ENCODE measurements at places on chromosomes 13 and 19.

DNA sequence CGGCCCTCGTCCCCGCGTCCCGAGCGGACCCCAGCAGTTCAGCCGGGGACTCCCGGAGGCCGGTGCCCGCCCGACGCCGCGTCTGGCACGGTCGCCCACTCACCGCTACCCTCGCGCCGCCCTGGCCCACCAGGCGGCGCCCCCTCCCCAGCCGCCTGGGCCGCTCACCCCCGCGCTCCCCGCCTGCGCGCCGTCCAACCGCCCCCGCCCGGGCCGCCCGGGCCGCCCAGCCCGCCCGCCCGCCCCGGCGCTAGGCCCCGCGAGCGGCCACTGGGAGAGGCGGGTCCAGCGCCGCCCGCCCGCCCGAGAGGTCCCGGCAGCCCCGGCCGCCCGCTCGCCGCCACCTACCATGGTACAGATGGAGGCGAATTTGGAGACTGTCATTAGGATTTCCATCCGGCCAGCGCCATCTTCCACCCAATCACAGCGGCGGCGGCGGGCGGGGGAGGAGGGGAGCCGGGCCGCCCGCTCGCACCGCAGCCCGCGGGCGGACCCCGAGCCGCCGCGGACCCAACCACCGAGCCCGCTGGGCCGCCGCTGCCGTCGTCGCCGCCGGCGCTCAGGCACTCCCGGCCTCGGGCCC is at the start of gene USP12:
Gene USP12 (minus strand): TSS at position 568 of the 583 bp plus-strand sequence. CDS start 172 bp downstream, at position 396.
- no peak for DNase-seq

GRCh38 chr13:36683701-36684100 is 9.9 kb downstream of the SERTM1 start:
- DNase-seq = no peak

DNA sequence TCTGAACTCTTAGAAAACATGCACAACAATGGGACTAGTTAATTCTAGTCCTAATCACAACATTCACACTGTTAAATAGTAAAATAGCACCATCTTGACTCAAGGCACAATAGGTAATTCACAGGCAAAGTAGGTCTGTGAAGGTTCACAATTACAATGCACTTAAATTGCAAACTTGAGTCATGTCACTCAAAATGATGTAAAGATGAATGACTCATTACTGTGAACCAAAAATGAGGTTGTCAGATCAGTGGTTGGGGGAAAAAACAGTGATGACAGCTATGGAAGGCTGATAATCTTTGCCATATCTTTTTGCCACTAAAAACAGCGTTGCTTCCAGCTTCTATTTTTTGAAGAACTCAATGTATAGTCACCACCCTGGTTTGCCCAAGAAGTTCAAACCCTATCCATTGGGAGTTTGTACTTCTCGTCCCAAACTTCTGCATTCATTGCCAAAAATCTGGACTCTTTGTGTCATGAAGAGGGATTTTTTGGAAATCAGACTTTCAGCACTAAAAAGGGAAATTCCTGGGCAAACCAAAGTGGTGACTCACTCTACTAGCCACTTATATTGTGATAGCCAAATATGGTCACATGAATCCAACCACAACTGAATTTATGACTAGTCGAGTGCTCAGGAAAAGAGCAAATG is 200.9 kb upstream of the TMTC4 start:
- peak; percentile 68 for DNase-seq

- DNase-seq = no peak
Measured at GRCh38 chr19:48344892-48345291, 18.8 kb downstream of the TMEM143 start.

- DNase-seq = no peak
Measured at GRCh38 chr13:103164251-103164650, 98.0 kb upstream of the SLC10A2 start.

- DNase-seq = no peak
Measured at GRCh38 chr19:14021474-14021873, 6.5 kb upstream of the RLN3 start.

- DNase-seq = no peak
Measured at GRCh38 chr13:27783111-27783510, 9.2 kb upstream of the GSX1 start.

DNA sequence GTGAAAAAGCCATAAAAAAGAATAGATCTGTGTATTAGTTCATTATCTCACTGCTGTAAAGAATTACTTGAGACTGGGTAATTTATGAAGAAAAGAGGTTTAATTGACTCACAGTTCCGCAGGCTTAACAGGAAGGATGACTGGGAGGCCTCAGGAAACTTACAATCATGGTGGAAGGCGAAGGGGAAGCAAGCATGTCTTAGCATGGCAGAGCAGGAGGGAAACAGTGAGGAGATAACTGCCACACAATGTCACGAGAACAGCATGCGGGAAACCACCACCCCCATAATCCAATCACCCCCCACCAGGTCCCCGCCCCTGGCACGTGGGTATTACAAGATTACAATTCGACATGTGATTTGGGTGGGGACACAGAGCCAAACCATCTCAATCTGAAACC is 39.1 kb upstream of the EEF1AKMT1 start:
- no peak for DNase-seq

DNA sequence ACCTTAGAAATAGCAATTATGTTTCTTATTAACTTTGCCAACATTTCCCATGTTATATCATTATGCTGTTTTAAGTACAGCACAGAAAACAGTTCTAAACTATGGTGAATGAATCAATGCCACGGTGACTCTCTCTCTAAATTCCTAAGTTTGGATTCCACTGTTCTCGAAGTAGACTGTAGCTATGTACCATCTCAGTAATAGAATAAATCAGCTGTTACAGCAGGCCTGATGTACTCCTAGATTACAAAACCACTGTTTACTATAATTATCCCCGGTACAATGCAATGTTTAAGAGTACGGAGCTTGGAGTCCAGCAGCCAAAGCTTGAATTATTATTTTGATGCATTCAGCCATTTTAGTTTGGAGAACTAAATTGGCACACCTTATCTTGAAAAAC is 476.3 kb upstream of the SLITRK1 start:
- DNase-seq = no peak

- no peak for DNase-seq
Measured at GRCh38 chr19:38319421-38320258, at the start of gene KCNK6. TSS of gene KCNK6 (plus strand) at chr19:38319845. CDS start at chr19:38319951, 106 bp downstream.

DNA sequence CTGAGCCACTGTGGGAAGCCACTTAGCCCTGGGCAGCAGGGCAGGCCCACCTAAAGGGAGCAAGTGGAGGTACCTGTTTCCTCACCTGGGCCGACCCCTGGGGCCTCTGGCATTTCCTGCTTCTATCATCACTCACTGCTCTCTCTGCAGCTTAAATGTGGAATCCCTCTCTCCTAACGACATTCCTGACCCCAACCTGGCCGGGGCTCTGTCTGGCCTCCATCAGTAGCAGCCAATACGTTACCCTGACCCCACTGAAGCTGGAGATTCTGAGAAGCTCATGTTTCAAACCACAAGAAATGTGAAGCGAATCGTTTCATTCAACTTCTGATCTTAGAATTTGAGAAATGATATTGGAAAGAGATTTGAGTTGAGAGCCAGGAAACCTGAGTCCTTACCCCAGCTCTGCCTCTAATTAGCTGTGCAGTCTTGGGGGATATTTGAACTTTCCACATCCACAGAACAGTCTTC is 39.9 kb downstream of the DOCK9 start:
- DNase-seq = no peak

DNA sequence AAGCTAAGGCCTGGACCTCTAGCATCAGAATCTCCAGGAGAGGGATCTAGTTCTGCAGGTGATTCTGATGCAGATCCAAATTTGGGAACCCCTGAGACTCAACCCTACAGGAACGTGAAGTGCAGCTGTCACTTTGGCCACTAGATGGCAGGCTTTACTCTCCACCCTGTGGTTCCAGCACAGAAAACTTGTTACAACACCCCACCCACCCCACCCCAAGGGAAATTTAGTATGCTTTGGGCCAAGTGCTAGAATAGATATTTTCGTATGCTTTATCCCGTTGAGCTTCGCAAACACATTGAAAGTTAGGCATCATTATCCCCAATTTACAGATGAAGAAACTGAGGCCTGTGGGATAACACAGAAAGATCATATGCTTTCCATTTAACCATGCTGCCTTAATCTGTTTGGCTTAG is 232.0 kb downstream of the B3GLCT start:
- no peak for DNase-seq

- no peak for DNase-seq
Measured at GRCh38 chr13:99083981-99084380, 106.1 kb upstream of the DOCK9 start.

GRCh38 chr13:106210324-106210723 is 325.1 kb downstream of the EFNB2 start:
- no peak for DNase-seq

DNA sequence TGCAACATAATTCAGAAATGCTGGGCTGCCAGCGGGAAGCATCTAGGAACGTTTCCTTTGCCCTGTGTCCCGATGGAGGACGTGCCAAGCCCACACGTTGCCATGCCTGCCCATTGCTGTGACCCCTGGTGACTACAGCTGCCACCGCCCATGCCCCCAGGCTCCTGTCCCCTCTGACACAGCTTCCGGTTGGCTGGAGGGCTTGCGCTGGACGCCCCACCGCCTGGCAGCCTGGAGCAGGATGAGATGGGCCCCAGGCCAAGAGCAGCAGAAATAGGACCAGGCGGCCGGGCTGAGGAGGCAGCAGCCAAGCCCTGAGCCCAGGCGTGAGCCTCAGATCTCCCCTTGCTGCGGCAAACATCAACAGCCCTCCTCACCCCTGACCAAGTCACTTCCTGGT is 125.9 kb downstream of the COL4A2 start:
- no peak for DNase-seq

DNA sequence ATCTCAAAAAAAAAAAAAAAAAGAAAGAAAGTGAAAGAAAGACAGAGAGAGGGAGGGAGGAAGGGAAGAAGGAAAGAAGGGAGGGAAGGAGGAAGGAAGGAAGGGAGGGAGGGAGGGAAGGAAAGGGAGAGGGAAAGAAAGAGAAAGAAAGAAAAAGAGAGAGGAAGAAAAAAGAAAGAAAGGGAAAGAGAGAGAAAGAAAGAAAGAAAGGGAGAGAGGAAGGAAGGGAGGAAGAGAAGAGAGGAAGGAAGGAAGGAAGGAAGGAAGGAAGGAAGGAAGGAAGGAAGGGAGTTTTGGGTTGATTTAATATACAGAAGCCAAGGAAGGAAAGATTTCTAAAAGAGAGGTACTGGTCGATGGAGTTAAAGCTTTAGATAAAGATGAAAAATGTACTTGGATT is 28.8 kb downstream of the DEDD2 start:
- DNase-seq = no peak

DNA sequence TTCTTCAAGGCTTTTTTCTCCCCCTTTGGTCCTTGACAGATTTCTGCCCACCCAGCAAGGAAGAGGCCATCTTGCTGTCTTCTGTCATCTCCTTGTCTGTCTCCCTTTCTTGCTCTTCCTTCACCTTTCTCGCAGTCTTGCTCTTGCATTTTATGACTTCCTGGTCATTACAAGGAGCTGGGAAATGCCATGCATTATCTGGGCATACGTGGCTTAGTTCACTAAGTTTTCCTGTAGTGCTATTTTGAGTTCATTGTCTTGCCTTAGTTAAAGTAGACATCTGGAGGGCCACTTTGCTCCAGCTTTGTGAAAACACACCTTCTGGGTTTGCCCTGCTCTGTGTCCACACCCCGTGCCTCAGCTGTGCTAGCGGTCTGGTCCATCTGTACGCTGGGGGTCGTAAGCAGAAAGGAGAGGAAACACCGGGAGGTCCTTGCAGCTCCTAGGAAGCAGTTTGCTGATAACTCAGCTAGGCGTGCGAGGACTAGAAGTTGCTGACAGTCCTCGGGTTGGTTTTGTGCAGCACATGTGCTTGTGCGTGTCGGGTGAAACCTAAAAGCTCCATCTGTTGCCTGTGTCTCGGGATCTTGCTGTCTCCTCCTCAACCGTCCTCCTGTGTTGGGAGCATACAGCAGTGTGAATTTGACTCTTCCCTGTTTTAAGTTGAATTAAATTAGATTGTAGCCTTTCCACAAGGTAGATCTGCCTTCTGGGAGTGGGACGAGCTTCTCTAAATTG is 59.4 kb downstream of the ARHGEF7 start:
- DNase-seq = no peak

DNA sequence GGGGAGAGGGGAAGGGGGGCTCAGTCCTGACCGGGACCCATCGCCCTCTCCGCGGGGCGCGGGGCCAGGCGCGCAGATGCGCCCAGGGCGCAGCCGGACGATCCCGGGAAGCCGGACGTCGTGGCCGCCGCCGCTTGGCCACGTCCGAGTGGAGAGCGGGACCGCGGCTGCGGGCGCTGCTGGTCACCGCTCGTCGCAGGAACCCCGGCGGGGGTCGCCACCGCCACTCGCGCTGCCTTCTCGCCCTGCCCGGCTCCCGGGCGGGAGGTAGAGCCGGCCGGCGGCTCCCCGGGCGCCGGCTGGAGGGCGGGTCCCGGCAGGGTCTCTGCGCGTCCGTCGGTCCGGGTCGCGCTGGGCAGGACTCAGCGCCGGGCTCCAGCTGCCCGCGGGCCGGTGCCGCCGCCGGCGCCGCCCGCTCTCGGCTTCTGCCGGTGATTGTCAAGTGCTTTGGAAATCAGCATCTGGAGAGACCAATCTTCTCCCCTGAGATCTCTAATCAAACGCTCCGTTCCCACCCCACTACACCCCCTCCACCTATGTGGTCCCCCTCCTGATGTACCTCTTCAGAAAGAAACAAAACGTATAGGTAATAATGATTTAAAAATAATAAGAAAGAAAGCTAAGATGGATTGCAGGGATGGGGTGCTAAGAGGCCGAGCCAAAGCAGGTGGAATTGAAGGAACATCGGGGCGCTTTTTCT is 464.4 kb downstream of the ITGBL1 start:
- DNase-seq = no peak

DNA sequence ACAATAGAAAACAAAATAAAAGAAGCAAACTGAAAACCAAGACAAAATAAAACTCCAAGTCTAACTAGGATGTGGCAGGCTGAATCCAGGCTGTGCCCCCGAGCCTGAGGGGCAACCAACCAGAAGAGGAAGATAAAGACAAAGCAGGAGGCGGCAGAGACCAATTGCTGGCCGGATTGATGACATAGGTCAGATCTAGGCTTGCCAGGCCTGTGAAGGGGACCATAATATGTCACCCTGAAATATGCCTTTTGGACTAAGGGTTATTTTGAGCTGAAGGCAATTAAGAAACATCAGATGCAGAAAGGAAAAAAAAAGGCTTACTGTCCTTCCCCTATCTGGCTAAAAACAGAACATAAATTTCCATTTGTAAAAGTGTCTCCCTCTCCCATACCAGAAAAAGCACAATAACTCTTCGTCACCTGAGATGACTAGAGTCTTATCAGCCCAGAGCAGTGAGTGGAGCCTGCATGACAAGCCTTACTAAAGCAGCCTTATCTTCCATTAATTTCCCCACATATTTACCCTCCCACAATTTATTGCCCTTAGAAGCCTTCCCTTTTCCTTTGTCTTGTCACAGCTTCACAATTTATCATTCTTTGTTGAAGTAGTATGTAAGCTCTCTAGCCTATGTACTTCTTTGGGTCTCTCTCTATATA is 22.8 kb downstream of the ATP8A2 start:
- DNase-seq = no peak

DNA sequence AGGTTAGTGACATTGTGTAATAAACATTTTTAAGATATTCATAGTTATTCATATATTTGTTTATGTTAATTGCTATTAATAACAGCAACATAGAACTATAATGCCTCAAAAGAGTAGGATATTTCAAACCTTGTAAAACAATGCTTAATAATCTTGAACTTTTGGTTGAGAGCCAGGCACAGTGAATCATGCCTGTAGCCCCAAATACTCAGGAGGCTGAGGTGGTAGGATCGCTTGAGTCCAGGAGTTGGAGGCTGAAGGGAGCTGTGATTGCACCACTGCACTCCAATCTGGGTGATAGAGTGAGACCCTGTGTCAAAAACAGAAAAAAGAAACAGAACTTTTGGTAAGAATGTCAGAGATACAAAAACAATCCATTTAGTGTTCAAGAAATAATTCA is 213.9 kb upstream of the SLITRK1 start:
- DNase-seq = no peak
